ENCODE measurements at places on chromosomes 7 and 10.

DNA sequence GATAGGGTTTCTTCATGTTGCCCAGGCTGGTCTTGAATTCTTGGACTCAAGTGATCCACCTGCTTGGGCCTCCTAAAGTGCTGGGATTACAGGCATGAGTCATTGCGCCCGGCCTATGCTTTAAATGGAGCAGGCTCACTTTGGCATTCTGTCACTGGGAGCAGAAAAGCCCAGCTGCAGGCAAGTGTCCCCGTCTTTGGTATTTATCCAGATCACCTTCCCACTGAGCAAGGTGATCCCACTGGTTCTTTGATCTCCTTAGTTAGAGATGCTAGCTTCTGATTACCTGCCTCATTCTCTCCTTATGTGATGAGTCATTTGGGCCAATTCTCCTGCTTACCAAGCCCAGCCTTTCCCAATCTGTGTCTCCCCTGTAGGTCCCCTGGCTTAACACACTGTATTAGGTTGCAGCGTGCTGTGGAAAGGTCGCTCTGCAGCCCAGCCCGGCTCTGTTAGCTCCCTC lies 39.3 kb downstream of the SPDYE5 start:
- DNase-seq: no peak

DNA sequence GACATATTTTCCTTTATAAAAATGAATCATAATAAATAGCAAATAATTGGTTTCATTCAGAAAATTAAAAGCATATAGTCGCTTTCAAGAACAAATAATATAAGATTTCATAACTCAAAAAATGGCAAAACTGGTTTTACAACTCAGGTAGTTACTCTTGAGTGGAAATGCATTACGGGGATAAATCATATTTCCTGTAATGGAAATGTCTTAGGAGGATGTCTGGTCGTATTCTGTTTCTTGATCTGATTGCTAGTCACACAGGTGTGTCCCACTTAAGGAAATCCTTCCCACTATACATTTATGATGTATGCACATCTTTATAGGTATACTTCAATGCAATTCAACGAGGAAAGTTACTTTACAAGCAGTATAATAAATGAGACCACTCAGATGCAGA lies 20.7 kb downstream of the NRAP start:
- DNase-seq: no peak

DNA sequence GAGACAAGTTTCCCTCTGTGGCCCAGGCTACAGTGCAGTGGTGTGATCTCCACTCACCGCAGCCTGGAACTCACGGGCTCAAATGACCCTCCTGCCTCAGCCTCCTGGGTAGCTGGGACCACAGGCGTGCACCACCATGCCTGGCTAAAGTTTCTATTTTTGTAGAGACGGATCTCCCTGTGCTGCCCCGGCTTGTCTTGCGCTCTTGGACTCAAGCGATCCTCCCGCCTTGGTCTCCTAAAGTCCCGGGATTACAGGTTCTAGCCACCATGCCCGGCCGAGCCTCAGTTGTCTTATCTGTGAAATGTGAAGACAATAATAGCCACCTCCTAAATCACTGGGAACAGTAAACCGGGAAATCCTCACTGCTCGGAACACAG lies 88.1 kb downstream of the FOXL3 start:
- DNase-seq: peak; percentile 8

DNA sequence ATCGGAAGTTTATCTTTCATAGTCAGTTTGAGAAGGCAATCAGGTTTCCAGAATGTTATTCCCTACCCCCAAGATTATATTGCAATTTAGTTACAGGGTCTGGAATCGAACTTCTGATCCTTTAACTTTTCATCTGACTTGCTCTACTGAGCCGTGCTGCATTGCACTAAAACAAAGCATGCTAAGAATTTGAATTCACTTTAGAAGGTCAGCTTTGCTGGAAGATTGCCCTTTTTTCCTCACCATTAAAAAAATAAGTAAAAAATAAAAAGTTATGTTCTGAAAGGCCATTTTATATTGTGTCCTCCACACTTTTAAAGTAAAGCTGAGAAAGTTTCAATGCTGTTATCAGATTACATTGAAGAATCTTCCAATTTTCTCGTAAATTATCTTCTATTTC lies 388.8 kb upstream of the PHF14 start:
- no peak for DNase-seq

- no peak for DNase-seq
Observed at GRCh38 chr10:81724431-81724830, 150.6 kb upstream of the NRG3 start.

GRCh38 chr10:101075775-101076174 lies 14.0 kb downstream of the KAZALD1 start:
- DNase-seq: no peak

DNA sequence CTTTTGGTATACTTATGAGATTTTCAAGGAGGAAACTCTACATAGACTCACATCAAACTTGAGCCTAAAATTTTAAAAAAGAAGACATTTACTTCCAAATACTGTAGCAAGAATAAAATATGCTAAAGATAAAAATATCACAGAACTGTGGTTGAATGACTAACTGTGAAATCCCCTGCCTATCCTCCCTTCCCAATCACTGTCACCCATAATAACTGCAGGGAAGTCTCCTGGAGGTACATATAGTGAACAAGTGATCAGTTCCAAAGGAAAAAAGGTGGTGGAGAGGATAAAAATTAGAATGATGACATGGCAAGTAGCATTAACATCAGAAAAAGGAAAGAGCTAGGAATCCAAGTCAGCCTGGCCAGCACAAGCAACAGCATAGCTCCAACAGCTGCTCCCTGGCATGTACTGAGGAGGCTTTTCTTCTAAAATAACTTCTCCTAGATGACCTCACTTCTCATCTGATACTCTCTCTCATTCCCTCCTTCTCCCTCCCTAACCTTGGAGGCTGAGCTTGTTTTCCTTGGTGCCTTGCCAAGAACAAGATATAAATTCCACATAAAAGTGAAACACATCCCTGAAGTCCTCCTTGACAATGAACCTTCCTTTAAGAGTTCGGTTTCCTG lies 124.0 kb downstream of the IQUB start:
- DNase-seq: no peak

- DNase-seq: no peak
Observed at GRCh38 chr7:15452670-15453069, 109.1 kb downstream of the AGMO start.

DNA sequence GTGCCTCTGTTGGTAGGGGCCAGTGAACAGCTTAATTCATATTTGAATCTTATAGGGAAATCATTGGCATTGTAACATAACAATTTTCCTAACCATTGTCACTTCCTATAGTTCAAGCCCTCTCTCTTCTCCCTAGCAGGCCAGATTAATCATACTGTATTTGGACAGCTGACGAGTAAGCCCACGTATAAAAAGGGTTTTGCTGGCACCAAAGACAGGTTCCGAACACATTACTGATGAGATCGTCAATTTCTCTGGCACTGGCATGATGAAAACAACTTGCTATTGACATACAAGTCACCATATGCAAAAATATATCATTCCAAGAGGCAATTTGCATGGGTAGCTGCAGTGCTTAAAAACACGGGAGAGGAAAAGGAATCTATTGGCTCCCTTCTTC lies 891.1 kb upstream of the AUTS2 start:
- DNase-seq: no peak

DNA sequence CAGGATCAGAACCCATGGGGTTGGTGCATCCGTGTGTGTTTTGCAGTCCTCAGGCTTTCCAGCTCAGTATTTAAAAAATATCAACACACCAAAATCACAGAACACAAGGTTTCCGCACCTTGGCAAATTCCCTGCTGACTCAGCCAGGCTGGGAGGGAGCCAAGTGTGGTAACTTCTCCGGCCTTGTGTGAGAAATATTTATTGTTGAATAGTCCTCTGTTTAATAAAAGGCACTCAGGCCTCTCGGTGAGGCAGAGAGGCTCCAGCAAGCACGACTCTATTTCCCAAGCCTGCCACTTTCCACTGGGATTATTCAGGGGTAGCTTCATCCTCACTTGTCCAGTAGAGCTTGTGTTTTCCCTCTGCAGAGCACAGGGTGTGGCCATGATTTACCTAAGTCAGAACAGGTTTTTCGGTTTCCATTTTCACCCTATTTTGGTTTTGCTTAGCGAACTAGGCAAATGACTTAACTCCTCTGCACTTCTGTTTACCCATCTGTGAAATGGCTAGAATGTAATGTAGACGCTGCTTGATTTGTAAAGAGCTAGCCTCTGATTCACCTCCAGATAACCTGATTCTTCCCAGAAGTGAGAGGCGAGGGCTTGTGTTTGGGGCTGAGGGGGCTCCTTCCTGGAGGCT lies 13.0 kb upstream of the CHST15 start:
- DNase-seq: no peak

DNA sequence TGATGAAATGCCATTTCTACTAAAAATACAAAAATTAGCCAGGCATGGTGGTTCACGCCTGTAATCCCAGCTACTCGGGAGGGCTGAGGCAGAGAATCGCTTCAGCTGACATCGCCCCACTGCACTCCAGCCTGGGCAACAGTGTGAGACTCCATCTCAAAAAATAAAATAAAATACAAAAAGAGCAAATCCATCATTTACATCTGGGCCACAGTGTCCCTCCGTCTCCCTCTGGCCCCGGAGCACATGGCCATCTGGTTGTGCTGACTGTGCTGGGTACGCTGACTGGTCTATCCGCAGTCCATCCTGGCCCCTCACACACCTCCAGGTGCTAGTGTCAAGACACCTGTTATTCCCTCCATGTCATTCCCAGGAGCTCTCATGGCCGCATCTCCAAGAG lies 42.1 kb downstream of the KCNH2 start:
- no peak for DNase-seq

- DNase-seq: no peak
Observed at GRCh38 chr10:52469970-52470705, 156.1 kb downstream of the DKK1 start.

DNA sequence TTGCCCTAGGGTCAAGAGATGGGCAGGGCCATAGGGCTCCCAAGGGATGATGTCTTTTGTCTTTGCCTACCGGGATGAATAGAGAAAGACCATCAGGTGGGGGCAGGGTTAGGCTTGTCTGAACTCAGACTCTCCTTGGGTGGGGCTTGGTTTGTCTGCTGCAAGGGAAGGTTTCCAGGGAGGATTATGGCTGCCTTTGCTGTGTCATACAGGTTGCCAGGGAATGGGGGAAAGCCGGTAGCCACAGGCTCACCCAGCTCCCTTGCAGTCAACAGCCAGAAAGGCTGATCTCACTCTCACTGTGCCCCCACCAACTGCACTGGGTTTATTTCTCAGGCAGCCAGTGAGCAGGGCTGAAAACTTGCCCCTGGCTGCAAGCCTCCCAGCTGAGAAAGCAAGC lies 253.2 kb downstream of the POLR1F start:
- DNase-seq: no peak

GRCh38 chr10:75243426-75243825 lies 7.7 kb upstream of the COMTD1 start:
- DNase-seq: no peak

- no peak for DNase-seq
Observed at GRCh38 chr7:133931053-133931452, 196.1 kb upstream of the LRGUK start.

- DNase-seq: no peak
Observed at GRCh38 chr10:79367426-79368189, 20.3 kb downstream of the PPIF start.

DNA sequence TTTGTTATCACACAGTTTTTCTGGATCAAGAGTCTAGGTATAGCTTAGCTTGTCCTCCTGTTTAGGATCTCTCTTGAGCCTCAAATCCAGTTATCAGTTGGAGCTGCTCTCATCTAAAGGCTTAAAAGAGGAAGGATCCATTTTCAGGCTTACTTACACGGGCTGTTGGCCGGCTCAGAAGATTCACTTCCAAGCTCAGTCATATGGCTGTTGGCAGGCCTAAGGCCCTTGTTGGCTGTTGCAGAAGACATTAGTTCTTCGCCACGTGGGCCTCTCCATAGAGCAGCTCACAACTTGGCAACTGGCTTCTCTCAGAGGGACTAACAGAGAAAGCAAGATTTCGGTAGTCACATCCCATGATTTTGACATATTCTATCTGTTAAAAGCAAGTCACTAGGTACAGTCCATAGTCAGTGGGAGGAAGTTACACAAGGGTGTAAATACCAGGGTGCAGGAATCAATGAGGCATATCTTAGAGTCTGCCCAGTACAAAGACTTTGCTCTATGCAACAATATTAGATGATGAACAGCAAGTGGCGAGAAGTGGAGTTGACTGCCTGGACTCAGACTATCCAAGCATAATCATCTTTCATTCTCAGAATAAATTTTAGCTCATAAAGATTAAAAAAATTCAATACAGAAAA lies 280.1 kb upstream of the MBL2 start:
- DNase-seq: no peak

DNA sequence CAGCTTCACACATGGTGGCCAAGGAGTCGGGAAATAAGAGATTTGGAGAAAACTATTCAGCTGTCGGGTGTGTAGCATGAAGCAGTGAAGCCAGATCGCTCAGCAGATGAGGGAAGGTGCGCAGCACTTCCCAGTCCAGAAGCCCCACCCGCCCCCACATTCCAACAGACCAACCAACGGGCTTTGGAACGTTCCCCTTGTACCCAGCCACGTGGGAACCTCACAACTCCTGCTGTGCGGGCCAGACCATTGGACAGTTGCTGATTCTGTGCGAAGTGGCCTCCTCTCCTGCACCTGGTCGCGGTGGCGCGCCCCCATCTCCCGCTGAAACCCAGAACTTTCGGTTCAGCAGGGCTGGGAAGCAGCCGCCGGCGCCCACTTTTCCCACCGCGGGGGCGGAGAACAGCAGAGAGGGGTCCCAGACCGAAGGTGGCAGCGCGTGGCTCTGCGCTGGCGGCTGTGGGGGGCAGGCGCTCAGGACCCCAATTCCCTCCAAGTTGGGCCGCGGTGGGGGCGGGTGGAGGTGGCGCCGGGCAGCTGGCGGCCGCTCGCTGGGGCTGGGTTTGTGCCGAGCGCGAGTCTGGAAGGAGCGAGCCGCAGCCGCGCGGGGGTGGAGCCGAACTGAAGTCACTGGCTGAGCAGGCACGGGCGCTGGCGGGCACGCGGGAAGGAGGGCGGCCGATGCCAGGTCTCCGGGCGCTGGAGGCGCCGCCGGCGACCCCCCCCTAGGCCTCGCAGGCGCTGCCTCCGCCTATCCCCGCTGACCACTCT lies 1301.5 kb upstream of the SORCS1 start:
- DNase-seq: no peak

DNA sequence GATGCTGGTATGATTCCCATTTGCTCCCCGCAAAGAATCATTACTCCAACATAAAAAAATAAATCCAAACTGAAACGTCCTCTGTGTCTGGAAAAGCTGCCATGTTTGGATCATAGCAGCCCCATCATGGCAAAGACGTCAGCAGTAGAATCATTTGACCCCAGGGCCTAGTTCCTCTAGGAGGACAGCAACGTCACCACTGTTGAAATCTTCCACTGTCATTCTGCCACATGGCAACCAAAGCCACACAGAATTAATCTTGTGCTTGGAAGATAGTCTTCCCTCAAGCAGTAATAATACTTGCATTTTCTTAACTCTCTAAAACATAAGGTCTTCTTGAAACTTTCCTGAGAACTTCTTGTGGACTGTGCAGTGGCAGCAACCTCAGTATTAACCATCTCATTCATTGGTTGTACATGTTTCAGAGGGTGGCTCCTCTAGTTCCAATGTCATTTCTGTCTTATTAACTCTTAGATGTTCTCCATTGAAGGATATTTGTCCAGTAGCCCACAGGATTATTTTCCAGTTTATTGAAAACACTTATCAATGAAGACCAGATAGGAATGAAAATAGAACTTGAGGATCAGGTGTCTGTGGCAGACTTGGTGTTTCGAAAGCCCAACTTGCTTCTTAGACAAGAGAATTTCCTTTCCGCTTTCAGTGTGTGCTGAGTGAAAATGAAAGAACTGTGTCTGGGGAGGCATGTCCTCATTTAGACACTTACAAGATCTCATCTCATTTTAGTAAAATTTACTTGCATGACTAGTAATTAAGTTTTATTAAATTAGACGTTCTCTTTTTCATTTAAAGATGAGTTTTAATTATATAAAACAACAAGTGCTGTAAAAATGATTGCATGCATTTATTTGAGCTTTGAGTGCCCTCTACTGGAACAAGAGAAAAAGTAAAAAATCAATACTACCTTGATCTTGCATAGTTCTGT lies 28.9 kb upstream of the INHBA start:
- no peak for DNase-seq
